ENCODE measurements at places on chromosomes 7 and 10.

DNA sequence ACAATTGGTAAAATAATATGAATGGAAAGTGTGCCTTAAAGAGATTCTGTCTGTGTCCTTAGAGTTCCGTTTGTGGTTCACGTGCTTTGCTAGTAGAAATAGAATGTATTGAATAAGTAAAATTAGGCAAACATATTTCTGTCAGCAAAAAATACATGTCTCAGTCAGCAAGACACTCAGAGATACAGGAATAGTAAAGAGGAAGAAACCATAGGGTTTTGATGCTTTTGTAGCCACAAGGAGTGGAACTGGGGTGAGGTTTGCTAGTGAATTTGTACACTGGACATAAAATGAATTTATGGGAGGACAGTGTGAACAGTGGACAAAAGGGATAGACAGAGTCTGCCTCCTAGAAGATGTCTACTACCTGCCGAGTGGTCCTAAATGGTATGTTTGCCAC lies 289.2 kb upstream of the NRP1 start:
- no peaks in the 10 kb centered on the region for H3K4me1 ChIP-seq
- no peak overlapping the region for H3K4me3 ChIP-seq
- no peak for DNase-seq
- H3K27me3 ChIP-seq, result no peaks in the 10 kb centered on the region
- H3K36me3 ChIP-seq, result no peaks in the 10 kb centered on the region

DNA sequence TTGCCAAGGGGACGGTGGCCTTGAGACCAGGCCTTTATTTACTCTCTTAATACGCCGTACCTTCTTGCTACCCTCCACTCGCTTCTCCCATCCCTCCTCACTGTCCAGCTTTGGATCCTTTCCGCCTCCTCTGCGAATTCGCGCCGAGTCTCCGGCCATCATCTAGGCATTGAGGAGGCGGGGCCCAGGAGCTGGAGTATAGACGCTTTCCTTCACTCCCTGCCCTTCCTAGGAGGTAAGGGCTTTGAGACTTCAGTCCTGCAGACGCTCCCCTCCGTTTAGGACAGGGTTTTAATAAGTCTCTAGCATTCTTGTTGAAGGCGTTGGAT lies 538 bp downstream of the TFAM start:
- peak overlapping the region; percentile 86 for H3K27ac ChIP-seq
- no peak for DNase-seq
- H3K27me3 ChIP-seq, result no peaks in the 10 kb centered on the region

GRCh38 chr10:16965740-16966447 lies 148.7 kb upstream of the RSU1 start:
- H3K27me3 ChIP-seq, result no peaks in the 10 kb centered on the region
- DNase-seq, result no peak
- H3K27ac ChIP-seq, result no peak overlapping the region
- no peak overlapping the region for H3K4me3 ChIP-seq
- no peaks in the 10 kb centered on the region for H3K4me1 ChIP-seq
- no peaks in the 10 kb centered on the region for H3K36me3 ChIP-seq

- peak overlapping the region; percentile 73 for H3K27ac ChIP-seq
- H3K27me3 ChIP-seq, result no peaks in the 10 kb centered on the region
- DNase-seq, result no peak
- no peak overlapping the region for H3K4me3 ChIP-seq
- H3K36me3 ChIP-seq, result no peaks in the 10 kb centered on the region
These were observed 29.7 kb downstream of the PIP4K2A start for GRCh38 chr10:22684699-22685098.

DNA sequence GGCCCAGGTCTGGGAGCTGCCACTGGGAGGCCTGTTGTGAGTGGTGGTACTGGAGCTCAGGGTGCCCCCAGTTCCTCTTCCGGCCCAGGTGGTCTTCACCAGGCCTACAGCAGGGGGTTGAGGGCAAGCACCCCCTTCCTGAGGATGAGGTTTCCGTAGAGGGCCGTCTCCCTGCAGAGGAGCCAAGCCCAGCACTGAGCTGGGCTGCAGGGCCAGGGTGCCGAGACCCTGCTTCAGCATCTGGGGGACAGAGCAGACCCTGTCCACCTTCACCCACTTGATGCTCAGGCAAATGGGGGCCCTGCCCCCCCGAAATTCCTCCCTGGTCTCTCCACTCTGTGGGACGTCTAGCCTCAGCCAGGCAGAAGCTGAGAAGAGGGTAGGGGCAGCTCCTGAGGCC lies 2.6 kb downstream of the FUOM start:
- H3K27me3 ChIP-seq, result no peaks in the 10 kb centered on the region
- no peaks in the 10 kb centered on the region for H3K36me3 ChIP-seq
- no peak overlapping the region for H3K27ac ChIP-seq
- no peaks in the 10 kb centered on the region for H3K4me1 ChIP-seq
- no peak for DNase-seq

- no peaks in the 10 kb centered on the region for H3K36me3 ChIP-seq
- no peak overlapping the region for H3K4me3 ChIP-seq
- no peaks in the 10 kb centered on the region for H3K4me1 ChIP-seq
These were observed 20.3 kb downstream of the ASB13 start for GRCh38 chr10:5645944-5646617.

GRCh38 chr10:21083861-21084260 lies 186.8 kb upstream of the NEBL start:
- H3K27me3 ChIP-seq, result no peaks in the 10 kb centered on the region
- H3K4me3 ChIP-seq, result no peak overlapping the region
- H3K36me3 ChIP-seq, result no peaks in the 10 kb centered on the region
- H3K27ac ChIP-seq, result no peak overlapping the region
- H3K4me1 ChIP-seq, result no peaks in the 10 kb centered on the region

DNA sequence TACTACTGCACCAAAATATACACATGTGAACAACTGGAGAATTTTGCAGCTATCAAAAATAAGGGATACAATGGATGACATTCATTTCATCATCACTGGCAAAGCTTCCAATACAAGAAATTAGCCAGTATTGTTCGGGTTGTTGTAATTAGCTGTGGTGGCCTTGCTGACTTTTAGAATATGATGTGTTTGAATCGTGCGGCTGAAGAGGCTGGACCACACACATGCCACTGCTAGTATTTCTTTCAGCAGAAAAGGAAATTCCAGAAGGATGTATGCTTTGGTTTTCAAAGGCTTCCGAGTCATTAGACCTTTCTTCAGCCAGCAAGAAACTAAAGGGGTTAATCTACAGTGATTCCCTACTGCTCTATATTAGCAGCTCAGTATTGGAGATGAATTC lies 16.6 kb downstream of the RPP38 start:
- H3K36me3 ChIP-seq, result no peaks in the 10 kb centered on the region
- DNase-seq, result no peak
- H3K27me3 ChIP-seq, result no peaks in the 10 kb centered on the region
- H3K27ac ChIP-seq, result no peak overlapping the region
